ENCODE measurements at places on chromosomes 2 and 18.

- DNase-seq, result no peak
These were observed 91.2 kb downstream of the HDAC4 start for GRCh38 chr2:239309398-239310245.

- no peak for DNase-seq
These were observed 304.1 kb downstream of the NRXN1 start for GRCh38 chr2:50727636-50728339.

- DNase-seq, result no peak
These were observed 750 bp downstream of the STRADB start for GRCh38 chr2:201452058-201452921.

GRCh38 chr2:88668862-88669261 lies 22.6 kb upstream of the RPIA start:
- no peak for DNase-seq

- no peak for DNase-seq
These were observed 49.0 kb downstream of the FAM168B start for GRCh38 chr2:131044075-131044756.
